ENCODE measurements at places on chromosomes 16 and 17.

- no peak for DNase-seq
Measured at GRCh38 chr16:49462362-49462988, 88.9 kb downstream of the C16orf78 start.

GRCh38 chr17:65797809-65798208 lies 236.4 kb upstream of the AXIN2 start:
- no peak for DNase-seq

DNA sequence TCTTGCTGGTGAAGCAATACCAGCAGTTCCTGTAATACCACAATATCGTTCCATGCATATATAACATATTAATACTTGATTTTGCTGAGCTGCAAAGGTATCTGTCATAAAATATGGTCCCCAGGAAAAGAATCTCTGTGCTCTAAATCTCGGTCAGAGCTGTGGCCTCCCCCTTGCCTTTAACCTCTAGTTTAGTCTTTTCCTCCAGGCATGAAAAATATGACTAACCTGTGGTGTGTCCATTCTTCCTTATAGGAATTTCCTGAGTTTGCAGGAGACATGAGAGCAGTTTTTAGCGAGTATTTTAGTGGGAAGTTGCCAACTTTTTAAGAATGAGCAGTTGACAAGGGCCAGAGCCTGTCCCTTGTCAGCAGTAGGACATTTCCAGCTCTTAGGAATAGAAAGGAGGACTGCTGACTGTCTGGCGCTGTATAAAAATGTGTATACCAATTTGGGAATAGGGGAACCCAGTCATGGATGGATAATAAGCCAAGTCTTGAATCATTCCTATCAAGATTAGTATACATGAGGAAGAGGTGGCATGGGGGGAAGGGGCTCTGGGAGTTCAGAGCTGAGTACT lies 8.7 kb downstream of the ATXN1L start:
- DNase-seq: no peak

DNA sequence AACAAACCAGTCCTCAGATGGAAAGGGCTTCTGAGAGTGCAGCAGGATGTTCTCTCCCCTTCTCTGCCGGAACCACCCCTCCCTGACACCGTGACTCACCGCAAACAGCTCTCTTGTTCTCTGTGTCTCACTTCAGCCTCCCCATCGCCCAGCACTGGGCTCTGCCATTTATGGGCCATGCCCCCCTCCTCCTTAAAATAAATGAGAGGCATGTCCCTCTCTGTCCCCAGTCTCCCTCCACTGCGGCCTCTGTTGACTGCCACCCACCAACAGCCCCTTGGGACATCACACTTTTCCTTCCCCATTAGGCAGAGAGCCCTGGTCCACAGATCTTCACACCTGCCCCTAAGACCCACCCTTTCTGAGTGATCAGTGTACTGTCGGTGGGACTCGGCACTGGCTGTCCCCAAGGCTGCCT lies 6.3 kb downstream of the CCDC102A start:
- DNase-seq: peak; percentile 60

DNA sequence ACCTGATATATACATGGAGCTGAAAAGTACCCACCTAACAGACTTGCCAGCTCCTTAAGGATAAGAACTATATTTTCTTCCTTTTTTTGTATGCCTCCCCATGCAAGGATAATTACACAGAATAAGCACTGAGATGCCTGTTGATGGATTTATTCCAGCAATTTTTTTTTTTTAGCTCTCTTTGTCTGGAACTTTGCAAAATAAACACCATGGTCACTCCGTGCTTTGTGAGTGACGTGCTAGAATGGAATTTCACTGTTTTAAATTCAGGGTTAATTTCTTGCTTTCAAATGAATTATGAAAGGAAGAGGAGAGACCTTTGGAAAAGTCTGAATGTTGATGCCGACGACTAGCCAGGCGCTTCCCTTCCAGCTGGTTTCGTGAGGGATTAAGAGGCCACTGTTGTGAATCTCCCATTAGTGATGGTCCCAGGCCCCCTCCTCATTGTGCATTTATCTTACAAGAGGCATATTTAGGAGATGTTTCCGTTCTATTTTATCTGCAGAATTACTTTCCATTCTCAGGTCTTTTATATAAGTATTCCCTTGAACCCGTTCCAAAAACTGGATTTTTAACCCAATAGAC lies 529.1 kb downstream of the WWOX start:
- DNase-seq: no peak

- DNase-seq: peak; percentile 78
Measured at GRCh38 chr17:77287432-77288068, 146.8 kb downstream of the SEC14L1 start.

DNA sequence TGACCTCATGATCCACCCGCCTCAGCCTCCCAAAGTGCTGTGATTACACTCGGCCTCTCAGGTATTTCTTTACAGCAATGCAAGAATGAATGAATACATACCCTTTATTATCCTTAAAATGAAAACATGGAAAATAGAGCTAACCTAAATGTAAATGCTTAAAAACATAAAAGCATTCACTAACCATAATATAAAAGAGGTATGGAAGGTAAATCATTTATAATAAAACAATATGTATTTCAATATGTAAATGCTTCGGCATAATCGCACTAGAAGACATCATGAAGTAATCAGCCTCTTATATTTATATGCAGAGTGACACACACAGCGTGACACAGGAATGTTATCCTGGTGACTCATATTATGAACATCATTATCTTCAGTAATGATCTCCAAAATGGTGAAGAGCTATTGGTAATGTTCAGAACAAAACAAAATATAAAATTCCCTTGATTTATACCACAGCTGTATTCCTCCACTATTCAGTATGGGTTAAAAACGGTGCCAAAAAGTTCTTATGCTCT lies 53.9 kb downstream of the AIPL1 start:
- no peak for DNase-seq

GRCh38 chr16:84502075-84502474 lies 2.4 kb downstream of the MEAK7 start:
- no peak for DNase-seq

All from fibroblast of the aortic adventitia (primary cell).